ENCODE measurements at places on chromosomes 13 and 19.
A peak's percentile ranks its signal among the peaks of the same experiment; 100 is the strongest.

GRCh38 chr13:60074397-60074796 is 89.3 kb downstream of the DIAPH3 start:
- DNase-seq: no peak

DNA sequence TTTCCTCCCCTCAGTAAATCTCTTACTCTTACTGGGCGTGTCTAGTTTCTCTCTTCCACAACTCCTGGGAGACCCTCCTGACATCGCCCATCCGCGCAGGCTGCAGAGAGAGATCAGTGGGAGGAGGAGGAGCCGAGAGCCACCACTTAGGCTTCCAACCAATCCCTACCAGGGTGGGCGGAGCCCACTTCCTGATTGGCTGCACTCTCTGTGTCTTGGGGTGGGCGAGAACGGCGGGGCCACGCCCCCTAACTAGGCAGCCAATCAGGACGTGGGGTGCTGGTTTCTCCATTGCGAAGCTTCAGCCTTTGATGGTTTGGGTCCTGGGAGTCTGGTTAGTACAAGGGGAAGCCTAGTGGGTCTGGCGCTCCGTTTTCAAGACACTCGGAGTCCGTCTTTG is at the start of gene PMIS2:
TSS of gene PMIS2 (plus strand) at position 326 of the 400 bp plus-strand sequence. CDS start 87 bp downstream, outside the sequence.
- no peak for DNase-seq

GRCh38 chr13:99434258-99434788 is 66.9 kb upstream of the TM9SF2 start:
- no peak for DNase-seq

- DNase-seq: no peak
These were observed 19.2 kb downstream of the GNA11 start for GRCh38 chr19:3113100-3114017.

GRCh38 chr19:17229890-17230289 is 3.9 kb downstream of the OCEL1 start:
- DNase-seq: no peak

GRCh38 chr19:41328842-41329225 is 18.9 kb downstream of the CCDC97 start:
- no peak for DNase-seq

GRCh38 chr19:703651-704446 is 4.9 kb upstream of the PALM start:
- peak; percentile 19 for DNase-seq

GRCh38 chr19:2610637-2611482 is 91.6 kb downstream of the GNG7 start:
- peak; percentile 60 for DNase-seq

- no peak for DNase-seq
These were observed 435.1 kb downstream of the EFNB2 start for GRCh38 chr13:106100171-106100919.

DNA sequence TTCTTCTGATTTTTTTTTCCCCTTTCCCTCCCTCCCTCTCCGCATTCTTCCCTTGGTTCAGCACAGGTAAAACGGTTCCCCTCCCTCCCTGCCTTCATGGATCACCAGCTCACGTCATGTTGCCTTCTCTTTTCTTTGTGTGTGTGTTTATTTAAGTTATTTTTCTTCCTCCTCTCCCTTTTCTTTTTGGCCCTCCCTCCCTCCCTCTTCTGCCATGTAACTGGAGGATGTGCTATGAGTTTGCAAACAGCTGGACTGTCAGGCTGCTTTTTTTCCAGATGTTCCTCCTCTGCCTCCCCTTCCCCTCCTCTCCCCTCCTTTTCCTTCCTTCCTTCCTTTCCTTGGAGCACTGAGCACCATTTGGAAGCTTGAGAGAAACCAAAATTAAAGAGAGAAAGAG is 2.0 kb downstream of the LENG9 start:
- no peak for DNase-seq

DNA sequence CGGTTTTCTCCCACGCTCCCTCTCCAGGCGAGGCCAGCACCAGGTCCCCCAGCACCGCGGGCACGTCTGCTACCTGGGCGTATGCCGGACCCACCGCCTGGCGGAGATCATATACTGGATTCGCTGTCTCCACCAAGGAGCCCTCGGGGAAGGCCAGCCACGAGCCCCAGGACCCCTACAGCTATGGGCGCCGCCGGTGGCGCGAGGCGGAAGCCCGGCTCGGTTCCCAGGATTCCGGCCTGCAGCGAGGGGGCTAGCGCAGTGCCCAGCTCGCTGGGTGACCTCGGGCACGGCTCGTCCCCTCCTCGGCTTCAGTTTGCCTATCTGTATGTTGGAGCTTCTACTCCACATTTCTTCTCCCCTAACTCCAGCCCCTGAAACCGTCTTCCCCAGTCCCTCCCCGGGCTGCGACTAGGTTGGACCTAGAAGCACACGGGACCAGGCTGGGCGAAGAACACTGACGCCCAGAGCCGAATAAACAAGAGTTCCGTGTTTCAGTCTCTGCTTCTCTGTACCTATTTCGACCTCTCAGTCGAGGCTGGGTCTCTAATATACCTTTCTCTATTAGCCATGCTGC is 749 bp upstream of the CPT1C start:
- no peak for DNase-seq
